Thoracic aorta (tissue), 2 donors: ENCODE measurements at places on chromosomes 6 and 20. TPM values are rescaled to one million over a fixed set of nuclear protein-coding genes. Genes with fewer than 3 reads are reported as not detected.

- no peak for DNase-seq
Observed at GRCh38 chr6:110876806-110877564, 2.4 kb downstream of the AMD1 start.

DNA sequence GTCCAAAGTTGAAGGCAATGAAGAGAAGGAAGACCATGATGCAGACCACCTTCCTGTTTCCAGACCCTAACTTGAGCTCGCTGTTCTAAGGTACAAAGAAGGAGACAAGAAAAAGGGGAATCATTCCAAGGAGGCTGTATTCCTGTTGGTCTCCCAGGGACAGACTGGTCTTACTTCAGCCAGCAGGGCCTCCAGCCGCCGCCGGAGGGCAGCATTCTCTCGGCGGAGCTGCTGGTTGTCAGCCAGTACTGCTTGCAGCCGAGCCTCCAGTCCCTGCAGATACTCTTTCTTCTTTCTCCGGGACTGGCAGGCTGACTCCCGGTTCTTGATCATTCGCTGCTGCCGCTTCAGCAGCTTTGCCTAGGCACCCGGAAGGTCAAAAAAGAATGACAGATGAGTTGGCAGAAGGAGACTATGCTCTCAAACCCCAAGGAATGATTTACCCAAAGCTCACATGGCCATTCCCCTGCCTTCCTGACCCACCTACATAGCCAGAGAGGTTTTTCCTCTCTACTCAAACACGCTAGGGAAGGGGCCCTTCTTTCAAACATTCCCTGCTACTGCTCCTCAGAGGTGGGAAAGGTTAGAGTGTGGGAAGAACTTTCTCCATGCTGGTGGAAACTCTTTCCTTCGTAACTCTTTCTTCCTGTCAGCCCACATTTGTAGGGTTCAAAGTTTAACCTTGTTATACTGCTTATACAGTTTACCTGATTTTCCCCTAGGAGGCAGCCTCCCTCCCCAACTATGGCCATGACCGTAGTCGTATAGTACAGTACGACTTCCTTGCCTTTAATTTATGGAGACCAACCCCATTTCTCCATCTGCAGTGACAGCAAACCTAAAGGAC lies 9.0 kb downstream of the ATF6B start:
- DNase-seq, result no peak

GRCh38 chr20:36919715-36920333 lies 31.7 kb downstream of the SAMHD1 start:
- no peak for DNase-seq

Gene PDE10A
- total RNA-seq, result 20.8 TPM

Gene TRIM10
- not detected for total RNA-seq

- DNase-seq, result no peak
Observed at GRCh38 chr6:37406726-37407341, 26.2 kb upstream of the CMTR1 start.

- peak; percentile 40 for DNase-seq
Observed at GRCh38 chr20:17662333-17663039, 19.6 kb downstream of the RRBP1 start.

Gene GNMT
- total RNA-seq, result not detected

DNA sequence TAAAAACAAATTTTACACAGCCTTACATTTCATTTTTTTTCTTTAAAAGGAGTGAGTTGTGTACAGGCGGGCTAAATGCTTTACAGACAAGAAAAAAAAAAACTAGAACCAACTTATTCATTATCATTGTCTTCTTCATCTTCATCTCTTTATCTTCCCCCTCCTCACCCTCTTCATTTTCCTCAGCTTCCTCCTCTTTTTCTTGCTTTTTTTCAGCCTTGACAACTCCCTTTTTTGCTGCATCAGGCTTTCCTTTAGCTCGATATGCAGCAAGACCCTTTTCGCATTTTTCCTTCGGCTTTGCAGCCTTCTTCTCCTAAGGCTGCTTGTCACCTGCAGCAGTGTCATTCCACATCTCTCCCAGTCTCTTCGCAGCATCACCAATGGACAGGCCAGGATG lies 86.9 kb upstream of the GCM1 start:
- DNase-seq, result no peak

- DNase-seq, result no peak
Observed at GRCh38 chr6:2827142-2827541, 14.5 kb downstream of the SERPINB1 start.
